Liver (tissue), 10 donors: ENCODE measurements at places on chromosomes 5 and 9. TPM values are rescaled to one million over a fixed set of nuclear protein-coding genes. Genes with fewer than 3 reads are reported as not detected.

- H3K36me3 ChIP-seq: no peaks in the 10 kb centered on the region
- H3K27me3 ChIP-seq: peaks cover 4% of the 10 kb centered on the region
- DNase-seq: no peak
- H3K4me3 ChIP-seq: no peak overlapping the region
- no peaks in the 10 kb centered on the region for H3K4me1 ChIP-seq
- no peak overlapping the region for H3K27ac ChIP-seq
Observed at GRCh38 chr5:7683753-7684152, 167.2 kb downstream of the CFAP90 start.

- DNase-seq: no peak
- no peaks in the 10 kb centered on the region for H3K4me1 ChIP-seq
- no peak overlapping the region for H3K4me3 ChIP-seq
- H3K27ac ChIP-seq: no peak overlapping the region
- H3K27me3 ChIP-seq: no peaks in the 10 kb centered on the region
Observed at GRCh38 chr5:155274484-155274883, 260.9 kb downstream of the KIF4B start.

DNA sequence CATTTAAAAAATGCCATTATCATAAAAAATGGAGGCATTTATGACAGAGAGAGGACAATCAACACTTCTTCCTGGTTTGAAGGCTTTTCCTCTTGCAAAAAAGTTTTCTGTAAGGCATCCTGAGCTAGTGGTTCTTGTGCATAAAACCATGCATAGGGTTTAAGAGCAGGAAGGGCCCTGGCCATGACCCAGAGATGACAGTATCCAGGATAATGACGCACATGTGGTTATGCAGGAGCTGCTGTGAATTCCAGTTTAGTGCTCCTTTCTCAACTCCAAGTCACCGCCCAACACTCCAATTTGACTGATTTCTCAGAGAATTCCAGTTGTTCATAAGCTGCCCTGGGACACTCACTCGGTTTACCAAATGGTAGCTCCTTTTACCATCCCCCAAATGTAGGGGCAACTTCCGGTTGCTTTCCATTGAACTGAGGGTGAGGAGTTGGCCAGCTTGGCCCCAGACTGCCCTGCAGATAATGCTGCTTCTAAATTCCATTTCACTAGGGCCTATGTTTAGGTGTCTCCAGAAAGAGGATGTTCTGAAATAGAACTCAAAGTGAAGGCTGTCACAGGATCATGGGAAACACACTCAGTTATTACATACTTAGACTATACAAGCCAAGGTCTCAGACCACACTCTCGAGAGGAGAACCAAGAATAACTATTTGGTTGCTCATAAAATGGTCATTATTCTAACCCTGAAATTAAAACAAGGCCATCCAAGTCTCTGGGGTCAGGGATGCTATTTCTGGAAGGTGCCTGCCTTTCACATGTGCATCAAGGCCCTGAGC, 179.1 kb downstream of the SLIT3 start:
- DNase-seq: no peak
- H3K4me3 ChIP-seq: no peak overlapping the region
- no peak overlapping the region for H3K27ac ChIP-seq
- no peaks in the 10 kb centered on the region for H3K4me1 ChIP-seq
- H3K27me3 ChIP-seq: peaks cover 5% of the 10 kb centered on the region

GRCh38 chr9:123685489-123686083, 244.3 kb downstream of the DENND1A start:
- no peak overlapping the region for H3K4me3 ChIP-seq
- no peaks in the 10 kb centered on the region for H3K36me3 ChIP-seq
- H3K27me3 ChIP-seq: no peaks in the 10 kb centered on the region
- no peak overlapping the region for H3K27ac ChIP-seq

- no peak overlapping the region for H3K27ac ChIP-seq
- no peak overlapping the region for H3K4me3 ChIP-seq
- DNase-seq: peak; percentile 78
- H3K36me3 ChIP-seq: peaks cover 3% of the 10 kb centered on the region
- no peaks in the 10 kb centered on the region for H3K27me3 ChIP-seq
- peaks cover 3% of the 10 kb centered on the region for H3K4me1 ChIP-seq
Observed at GRCh38 chr5:1594357-1595106, 70.8 kb upstream of the LPCAT1 start.

Gene RLN2
- total RNA-seq: not detected

DNA sequence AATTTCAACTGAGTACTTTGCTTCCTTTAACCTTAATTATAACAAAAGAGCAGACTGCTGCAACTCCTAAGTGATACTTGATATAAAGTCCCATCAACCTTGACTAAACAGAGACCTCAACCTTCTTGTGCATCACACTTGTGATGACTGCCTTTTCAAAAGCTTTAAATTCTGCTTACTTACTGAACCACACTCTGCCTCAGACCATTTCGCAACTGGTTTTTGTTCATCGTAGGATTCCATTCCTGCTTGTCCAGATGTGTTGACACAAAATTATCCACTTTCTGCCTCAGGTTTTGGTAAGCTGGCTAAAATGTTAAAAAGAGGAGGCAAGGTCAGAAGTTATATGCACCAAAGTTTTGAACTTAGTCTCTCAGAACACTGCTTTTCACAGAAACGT, 3.5 kb downstream of the BOD1 start:
- H3K4me3 ChIP-seq: no peak overlapping the region
- peaks cover 19% of the 10 kb centered on the region for H3K36me3 ChIP-seq
- H3K27me3 ChIP-seq: no peaks in the 10 kb centered on the region
- peaks cover 30% of the 10 kb centered on the region for H3K4me1 ChIP-seq
- no peak overlapping the region for H3K27ac ChIP-seq

- no peaks in the 10 kb centered on the region for H3K36me3 ChIP-seq
- no peak overlapping the region for H3K4me3 ChIP-seq
- H3K27me3 ChIP-seq: no peaks in the 10 kb centered on the region
- DNase-seq: no peak
Observed at GRCh38 chr5:160270704-160271103, 41.4 kb downstream of the FABP6 start.

DNA sequence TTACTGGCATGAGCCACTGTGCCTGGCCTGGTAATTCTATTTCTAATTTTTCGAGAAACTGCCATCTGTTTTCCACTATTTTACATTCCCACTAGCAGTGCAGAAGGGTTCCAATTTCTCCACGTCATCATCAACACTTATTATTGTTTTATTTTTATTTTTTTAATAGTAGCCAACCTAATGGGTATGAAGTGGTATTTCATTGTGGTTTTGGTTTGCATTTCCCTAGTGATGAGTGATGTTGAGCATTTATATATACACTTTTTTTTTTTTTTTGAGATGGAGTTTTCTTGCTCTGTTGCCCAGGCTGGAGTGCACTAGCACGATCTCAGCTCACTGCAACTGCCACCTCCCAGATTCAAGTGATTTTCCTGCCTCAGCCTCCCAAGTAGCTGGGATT, 28.3 kb downstream of the WWC1 start:
- no peak for DNase-seq
- H3K4me1 ChIP-seq: peaks cover 27% of the 10 kb centered on the region
- no peaks in the 10 kb centered on the region for H3K36me3 ChIP-seq

Gene GPR150
- not detected for total RNA-seq
